ENCODE measurements at places on chromosomes 2 and 18.
A peak's percentile ranks its signal among the peaks of the same experiment; 100 is the strongest.

DNA sequence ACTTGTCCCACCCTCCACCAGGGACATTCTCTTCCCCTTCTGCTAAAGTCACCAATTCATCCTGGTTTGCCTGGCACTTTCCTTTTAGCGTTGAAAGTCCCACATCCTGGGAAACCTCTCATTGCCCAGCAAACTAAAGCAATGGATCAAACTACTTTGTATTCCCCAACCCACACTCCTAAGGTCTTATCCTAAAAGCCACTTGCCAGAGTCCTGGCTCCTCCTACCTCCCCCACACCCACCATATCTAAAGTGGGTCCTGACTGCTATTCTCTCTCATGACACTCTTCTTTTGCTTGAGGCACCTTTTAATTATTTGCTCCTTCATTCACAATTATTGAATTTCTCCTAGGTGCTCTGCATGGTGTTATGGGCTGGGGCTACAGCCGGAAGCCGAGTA, 40.6 kb downstream of the GKN2 start:
- no peak for DNase-seq

- peak; percentile 59 for DNase-seq
These were observed 30.4 kb downstream of the TOGARAM2 start for GRCh38 chr2:29011418-29012060.

DNA sequence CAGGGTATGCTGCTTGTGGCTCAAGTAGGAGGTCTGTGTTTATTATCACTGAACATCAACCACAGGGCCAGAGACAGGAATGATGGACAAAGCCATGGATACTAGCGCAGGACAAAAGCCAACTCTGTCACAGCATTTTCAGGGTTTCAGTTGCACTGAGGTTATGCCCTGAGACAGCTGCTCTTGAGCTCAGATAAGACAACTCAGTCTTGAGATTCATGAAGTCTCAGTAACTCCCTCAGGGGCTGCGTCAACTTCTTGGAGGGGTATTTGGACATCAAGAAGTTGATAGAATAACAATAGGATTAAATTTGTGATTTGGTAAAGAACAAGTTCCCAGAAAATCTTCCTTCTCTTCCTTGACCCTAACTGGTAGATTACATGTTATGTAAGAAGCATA, 287.0 kb upstream of the SLC14A2 start:
- DNase-seq: no peak

- peak; percentile 31 for DNase-seq
These were observed 52.2 kb downstream of the CDK15 start for GRCh38 chr2:201858281-201859184.

DNA sequence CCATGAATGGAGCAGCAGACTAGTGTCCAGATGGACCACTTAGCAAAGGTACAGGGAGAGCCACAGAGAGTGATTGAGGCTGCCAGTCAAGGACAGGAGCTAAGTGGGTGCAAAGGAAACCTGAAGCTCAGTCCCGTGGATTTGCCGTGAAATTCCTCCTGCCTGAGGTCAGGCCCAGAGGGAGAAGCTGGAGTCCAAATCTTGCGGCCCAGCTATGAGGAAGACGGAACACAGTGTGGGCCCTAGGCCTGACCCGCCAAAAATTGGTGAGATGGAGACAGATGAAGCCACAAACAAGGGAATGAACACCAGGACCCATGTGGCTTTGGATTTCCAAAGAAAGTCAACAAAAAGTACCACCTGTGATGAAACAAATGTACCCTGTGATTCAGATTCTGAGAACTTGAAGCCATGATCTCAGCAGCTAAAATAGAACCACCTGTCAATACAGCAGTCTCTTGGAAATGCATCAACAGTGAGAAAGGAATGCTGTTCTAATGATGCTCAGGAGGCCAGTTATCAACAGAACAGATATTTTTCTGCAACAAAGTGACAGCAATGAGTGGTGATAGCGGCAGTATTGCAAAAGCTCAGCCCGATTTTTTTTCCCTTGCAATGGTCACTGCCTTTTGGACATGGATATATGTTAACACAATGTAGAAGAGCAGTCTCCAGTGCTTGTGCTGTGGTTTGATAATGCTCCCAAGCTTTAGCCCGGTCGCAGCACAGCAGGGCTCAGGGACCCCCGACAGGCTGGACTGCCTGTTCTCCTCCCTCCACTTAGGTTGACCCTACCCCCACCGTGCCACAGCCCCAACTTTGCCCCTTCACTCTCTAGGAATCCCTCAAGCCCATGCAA, 10.7 kb downstream of the COL6A3 start:
- DNase-seq: no peak

DNA sequence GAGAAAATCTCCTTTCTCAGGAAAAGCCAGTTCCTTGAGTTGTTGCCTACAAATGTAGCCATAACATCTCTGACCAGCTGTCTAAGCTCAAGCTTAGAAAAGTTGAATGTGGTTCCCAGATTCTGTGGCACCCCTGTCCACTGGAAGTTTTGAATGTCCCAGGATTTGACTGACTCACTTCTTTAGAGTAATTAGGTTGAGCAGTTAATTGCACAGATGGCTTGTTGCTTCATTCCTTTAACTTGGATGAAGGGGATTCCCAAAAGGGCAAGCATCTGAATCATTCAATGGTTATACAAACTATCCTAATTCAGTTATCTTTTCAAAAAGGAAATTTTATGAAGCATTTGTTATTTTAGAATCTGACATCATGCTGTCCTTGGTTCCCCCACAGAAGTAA, 374.7 kb downstream of the LNPK start:
- no peak for DNase-seq

- DNase-seq: no peak
These were observed 586.7 kb downstream of the CCDC85A start for GRCh38 chr2:56770490-56770889.

DNA sequence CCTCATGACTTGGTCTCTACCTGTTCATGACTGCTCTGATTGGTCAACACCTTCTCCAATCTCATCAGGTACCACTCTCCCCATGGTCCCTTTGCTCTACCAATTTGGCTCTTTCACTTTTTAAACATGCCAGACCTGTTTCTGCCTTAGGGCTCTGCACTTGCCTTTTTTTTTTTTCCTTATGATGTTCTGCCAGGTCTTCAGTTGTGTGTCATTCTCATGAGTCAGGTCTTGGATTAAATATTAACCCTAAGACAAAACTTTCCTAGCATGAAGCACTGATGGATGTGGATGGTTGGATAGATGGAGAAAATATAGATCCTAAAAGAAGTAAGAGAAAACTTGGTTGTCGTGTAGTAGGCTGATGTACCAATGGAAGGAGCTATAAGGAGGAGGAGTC, 219.3 kb downstream of the TTC32 start:
- DNase-seq: no peak

DNA sequence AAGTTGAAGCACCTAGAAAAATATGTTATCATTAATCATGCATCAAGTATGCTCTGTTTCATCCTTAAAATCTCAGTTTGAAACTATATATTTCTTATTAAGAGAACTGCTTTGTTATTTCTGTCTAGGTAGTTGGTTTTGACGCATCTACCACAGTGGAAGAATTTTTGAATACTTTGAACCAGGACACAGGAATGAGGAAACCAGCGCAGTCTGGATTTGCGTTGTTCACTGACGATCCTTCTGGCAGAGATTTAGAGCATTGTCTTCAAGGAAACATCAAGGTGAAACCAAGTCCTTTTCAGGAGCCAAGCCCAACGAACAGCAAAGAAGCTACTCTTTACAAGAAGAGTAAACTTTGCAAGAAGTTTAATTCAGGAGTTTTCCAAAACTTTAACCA, 30.1 kb upstream of the DYNC2LI1 start:
- DNase-seq: no peak

- no peak for DNase-seq
These were observed 4.7 kb downstream of the ACVR1 start for GRCh38 chr2:157871415-157871814.

GRCh38 chr2:57809230-57809629, 237.4 kb upstream of the VRK2 start:
- no peak for DNase-seq

- DNase-seq: no peak
These were observed 236.7 kb downstream of the TCF4 start for GRCh38 chr18:55351241-55351691.

GRCh38 chr2:138752197-138752956, 27.8 kb downstream of the NXPH2 start:
- DNase-seq: no peak

- DNase-seq: no peak
These were observed 86.6 kb downstream of the POLR1A start for GRCh38 chr2:86019121-86019520.

DNA sequence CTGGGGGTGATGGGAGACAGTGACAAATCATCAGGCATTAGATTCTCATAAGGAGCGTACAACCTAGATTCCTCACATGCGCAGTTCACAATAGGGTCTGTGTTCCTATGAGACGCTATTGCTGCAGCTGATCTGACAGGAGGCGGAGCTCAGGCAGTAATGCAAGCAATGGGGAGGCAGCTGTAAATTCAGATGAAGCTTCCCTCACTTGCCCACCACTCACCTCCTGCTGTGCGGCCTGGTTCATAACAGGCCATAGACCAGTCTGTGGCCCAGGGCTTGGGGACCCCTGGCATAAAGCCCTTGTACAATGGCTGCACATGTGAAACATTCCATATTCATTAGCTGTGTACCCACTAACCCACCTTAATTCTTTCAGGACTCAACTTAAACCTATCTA, 18.0 kb downstream of the NMUR1 start:
- no peak for DNase-seq

- DNase-seq: no peak
These were observed 145.2 kb downstream of the EPHA4 start for GRCh38 chr2:221426929-221427328.
